ACHN (cell line): ENCODE measurements at places on chromosomes 16 and 17.

GRCh38 chr16:48558371-48558841, 51.6 kb downstream of the N4BP1 start:
- DNase-seq: no peak

GRCh38 chr16:80014241-80014939, 413.9 kb upstream of the MAF start:
- no peak for DNase-seq

- DNase-seq: peak; percentile 31
Observed at GRCh38 chr17:36602030-36602748, 806 bp downstream of the MRM1 start.

DNA sequence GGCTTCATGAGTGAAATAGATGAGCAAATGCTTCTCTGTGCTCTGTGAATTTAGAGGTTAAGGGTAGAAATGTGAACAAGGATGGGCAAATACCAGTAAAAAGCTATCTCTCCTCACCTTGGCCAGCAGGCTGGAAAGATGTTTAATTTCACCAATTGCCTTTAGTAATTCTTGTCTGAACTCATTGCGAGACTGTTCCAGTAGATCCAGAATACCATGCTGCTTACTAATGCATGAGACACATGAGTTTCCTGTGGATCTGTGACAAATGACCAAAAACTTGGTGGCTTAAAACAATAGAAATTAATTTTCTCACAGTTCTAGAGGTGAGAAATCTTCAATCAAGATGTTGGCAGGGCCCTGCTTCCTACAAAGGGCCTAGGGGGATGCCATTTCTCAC, 9.3 kb upstream of the ZNF624 start:
- DNase-seq: no peak

GRCh38 chr16:77113835-77114234, 77.2 kb upstream of the MON1B start:
- no peak for DNase-seq

GRCh38 chr17:1713878-1714426, 3.8 kb upstream of the TLCD2 start:
- DNase-seq: peak; percentile 82

DNA sequence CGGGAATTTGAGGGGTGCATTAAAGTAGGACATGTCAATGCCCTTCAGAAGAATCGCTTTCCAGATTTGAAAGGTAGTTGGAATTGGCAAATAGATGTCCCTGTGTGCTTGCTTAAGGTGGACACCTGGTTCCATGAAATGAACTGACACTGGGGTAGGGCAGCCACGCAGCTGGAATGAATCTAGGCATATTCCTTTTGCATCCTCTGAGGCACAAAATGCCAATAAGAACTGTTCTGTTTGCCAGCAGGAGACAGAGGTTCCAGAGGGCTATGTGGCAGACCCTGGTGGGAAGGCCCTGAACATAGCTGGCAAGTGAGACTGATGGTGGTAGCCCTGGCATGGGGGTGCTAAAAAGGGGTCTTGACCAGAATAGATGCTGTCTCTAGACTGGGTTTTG, 61.5 kb downstream of the SLC6A2 start:
- DNase-seq: no peak

DNA sequence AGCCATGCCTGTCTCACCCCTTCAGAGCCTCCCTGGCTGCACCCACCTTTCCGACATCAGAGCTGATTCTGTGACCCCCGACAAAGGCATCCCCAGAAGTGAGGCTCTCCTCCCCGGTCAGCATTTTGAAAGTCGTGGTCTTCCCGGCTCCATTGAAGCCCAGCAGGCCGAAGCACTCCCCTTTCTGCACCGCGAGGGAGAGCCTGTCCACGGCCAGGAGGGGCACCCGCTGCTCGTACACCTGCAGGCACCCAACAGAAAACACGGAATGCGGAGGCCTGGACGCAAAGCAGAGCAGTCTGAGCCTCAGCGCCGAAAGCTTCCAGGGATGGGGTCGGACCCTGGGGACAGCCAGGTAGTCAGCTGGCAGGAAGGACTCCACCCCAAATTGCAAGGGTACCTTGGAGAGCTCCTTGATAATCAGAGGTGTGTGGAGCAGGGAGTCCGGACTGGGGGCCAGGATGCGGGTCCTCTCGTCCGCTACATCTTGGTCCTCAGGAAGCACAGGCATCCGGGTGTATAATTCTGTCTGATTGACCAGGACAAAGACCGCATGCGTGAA, 13.1 kb upstream of the RNPS1 start:
- DNase-seq: no peak

GRCh38 chr17:7977039-7977438, 25.4 kb upstream of the GUCY2D start:
- no peak for DNase-seq

DNA sequence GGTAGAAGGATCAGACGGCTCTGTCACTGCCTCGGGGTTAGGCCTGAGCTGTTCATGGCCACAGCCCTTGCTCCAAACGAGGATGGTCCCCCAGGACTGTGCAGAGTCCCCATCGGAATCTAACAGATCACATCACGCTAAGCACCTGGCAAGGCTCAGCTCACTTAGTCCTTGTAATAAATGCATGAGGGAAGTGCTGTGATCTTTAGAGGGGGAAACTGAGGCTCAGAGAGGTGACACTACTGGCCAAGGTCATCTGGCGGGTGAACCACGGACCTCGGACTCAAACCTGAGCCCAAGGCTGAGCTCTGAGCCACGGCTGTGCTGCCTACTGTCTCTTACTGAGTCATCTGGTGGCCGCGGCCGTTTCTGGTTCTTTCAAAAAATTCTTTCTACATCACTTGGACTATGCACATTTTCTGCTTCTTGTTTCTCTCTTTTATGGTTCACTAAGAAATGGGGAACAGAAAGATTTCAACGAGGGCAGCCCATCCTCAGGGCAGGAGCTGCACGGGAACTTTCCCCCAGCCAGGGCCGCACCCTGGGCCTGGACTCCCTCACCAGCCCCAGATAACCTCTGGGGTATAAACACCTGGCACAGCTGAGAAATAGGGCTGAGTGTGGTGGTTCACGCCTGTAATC, 55.6 kb downstream of the COTL1 start:
- no peak for DNase-seq

DNA sequence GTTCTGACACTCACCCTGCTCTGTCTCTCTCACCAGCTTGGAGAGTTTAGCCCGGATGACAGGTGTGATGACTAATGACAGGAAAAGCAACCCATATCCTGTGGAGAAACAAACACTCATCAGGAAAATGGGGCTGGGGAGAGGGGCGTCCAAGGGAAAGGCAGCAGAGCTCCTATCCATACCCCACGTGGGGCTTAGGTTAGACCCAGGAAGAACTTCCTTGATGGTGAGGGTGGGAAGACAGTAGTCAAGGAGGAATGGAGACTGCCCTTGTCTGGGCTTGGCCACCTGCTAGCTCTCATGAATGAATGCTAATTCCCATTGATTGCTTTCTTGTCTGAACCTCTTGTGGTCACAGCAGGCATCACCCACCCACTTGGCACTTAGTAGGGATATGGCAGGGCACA, 3.8 kb downstream of the SLC46A1 start:
- no peak for DNase-seq

- DNase-seq: no peak
Observed at GRCh38 chr16:27248036-27248435, 20.5 kb downstream of the NSMCE1 start.

GRCh38 chr17:75764711-75765421, at the start of gene GALK1:
TSS of gene GALK1 (minus strand) at chr17:75765192. CDS start at chr17:75765136, 56 bp downstream.
- peak; percentile 75 for DNase-seq
